NCI-H460 (cell line): ENCODE measurements at places on chromosomes 2 and 18.

- no peak for DNase-seq
These were observed 204.5 kb upstream of the LRATD1 start for GRCh38 chr2:14428056-14428455.

- DNase-seq, result no peak
These were observed 69.5 kb upstream of the PSME4 start for GRCh38 chr2:54040250-54040649.

GRCh38 chr18:34281290-34281689 is 56.6 kb upstream of the NOL4 start:
- no peak for DNase-seq

- DNase-seq, result no peak
These were observed 16.9 kb downstream of the ZNF236 start for GRCh38 chr18:76839086-76839794.

DNA sequence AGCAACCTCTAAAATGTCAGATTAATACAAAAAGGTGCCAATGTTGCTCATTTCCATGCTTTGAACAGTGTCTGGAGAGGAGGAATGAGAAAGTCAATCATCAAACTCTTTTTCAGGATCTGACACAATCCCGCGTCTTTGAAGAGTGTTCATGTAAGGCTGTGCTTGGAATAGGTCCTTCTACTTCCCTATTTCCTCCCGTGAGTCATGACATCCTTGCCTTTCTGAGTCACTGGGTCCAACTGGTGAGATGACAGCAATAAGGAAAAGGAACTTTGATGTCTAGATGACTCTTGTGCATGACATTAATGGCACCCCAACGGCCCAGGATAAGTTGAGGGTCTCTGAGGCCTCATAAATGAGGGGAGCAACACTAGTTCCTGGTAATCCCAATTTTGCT is 109.0 kb upstream of the CELF4 start:
- DNase-seq, result no peak

GRCh38 chr2:42895134-42895790 is 102.9 kb upstream of the HAAO start:
- DNase-seq, result no peak

GRCh38 chr18:55455938-55456337 is 132.1 kb downstream of the TCF4 start:
- no peak for DNase-seq

DNA sequence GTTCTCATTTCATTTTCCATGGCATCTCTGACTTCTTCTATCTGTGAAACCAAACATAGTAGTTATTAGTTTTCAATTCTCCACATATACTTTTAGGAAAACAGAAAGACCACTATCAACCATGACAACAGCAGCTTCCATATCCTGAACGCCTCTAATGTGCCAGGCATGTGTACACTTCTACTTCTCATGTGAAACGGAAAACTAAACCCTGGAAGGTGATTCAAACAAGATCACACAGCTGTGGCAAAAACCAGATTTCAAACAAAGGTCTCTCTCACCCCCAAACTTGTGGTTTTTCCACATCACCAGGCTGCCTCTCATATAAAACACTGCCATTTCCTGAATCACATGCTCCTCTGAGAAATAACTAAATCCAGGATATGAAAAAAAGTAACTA is 41.8 kb downstream of the PTCD3 start:
- DNase-seq, result no peak

GRCh38 chr2:96665083-96665569 is 22.6 kb downstream of the FER1L5 start:
- peak; percentile 83 for DNase-seq

DNA sequence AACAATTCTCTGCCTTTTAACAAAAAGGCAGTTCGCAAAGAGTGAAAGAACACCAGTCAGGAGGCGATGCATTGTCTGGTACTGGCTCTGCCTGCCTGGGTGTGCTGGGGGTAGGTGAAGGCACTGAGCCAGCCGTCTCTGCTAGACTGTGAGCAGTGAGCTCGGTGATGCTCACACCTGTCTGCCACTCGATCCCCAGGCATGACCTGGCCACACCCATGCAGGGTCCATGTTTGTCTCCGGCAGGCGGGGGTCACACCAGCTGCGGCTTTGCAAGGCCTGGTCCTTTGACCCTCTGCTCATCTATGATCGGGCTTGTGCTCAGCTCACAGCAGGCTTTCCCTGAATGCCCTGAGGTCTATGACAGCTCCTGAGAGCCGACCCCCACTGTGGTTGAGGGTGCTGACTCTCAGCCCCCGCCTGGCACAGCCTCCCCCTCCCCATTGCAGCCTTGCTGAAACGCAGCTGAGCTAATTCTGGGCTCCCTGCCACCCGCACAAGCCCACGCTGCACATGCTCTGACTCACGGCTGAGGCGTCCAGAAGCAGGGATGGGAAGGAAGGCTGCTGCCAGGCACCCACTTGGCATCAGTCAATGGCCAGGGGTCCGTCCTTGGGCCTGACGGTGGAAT is 23.7 kb downstream of the CRACDL start:
- no peak for DNase-seq

- no peak for DNase-seq
These were observed 62.0 kb downstream of the SH3YL1 start for GRCh38 chr2:201648-202433.

GRCh38 chr2:15048000-15048399 is 415.5 kb downstream of the LRATD1 start:
- no peak for DNase-seq

GRCh38 chr18:78571831-78572347 is 407.7 kb upstream of the SALL3 start:
- DNase-seq, result no peak

DNA sequence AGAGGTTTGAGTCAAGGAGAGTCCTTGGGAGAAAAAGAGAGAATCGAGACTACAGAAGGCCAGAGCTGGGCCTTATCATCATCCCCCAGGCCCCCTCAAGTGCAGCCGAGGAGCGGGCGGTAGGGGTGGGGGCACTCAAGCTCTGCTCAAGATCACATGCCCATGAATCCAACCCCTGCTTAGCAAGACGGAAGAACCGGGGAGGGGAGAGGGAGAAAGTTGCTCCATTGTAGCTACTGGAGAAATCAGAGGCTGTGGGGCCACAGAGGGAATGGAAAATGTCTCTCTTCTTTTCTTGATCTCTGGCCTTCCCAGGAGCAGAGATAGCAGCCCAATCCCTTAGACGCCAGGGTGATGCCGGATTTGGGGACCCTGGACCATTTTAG is 14.6 kb downstream of the SLC4A3 start:
- DNase-seq, result no peak

DNA sequence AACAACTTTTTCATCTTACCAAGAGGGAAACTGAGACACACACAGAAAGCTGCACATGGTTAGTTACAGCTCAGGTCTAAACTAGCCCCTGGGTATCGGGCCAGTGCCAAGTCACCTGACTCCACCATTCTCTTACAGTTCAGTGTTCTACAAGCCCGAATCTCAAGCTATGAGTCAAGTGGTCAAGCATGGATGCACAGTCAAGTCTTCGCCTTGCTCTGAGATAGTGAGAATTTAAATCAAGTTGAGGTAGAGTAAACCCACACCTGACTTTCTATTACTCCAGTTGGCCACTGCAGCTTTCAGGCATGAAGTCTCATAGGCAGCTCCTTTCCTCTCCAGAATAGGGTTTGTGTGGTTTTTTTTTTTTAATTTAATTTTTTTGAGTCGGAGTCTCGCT is 34.5 kb upstream of the ARL5A start:
- no peak for DNase-seq

GRCh38 chr2:123015186-123015585 is 1009.9 kb upstream of the CNTNAP5 start:
- no peak for DNase-seq

DNA sequence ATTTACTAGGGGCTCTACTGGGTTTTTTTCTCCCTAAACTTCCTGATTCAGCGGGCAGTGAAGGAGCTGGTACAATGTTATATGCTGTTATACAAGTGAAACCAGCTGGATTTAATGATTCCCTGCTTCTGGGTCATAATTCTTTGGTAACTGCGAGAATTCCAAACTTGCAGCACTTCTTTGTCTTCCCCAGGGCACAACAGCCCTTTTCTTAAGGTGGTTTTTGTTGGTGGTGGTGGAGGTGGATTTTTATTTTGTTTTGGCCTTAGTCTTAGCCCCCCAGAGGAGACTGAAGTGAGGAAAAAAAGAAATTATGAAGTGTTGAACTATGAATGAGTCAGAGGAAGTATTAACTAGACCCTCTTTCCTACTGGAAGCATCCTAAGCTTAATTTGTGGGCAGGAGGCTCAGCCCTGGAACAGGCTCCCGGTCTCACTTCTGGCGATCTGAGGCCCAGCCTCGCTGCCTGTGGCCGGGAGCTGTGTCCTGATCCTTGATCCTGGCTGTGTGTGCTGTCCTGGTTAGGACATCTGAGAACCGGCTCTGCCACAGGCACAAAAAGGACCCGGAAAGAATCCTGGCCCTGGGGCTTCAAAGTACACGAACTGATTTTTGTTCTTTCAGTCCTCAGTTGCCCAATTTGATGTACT is 141.9 kb downstream of the LYPD6B start:
- no peak for DNase-seq

- no peak for DNase-seq
These were observed 32.5 kb downstream of the PRKRA start for GRCh38 chr2:178418426-178418825.

DNA sequence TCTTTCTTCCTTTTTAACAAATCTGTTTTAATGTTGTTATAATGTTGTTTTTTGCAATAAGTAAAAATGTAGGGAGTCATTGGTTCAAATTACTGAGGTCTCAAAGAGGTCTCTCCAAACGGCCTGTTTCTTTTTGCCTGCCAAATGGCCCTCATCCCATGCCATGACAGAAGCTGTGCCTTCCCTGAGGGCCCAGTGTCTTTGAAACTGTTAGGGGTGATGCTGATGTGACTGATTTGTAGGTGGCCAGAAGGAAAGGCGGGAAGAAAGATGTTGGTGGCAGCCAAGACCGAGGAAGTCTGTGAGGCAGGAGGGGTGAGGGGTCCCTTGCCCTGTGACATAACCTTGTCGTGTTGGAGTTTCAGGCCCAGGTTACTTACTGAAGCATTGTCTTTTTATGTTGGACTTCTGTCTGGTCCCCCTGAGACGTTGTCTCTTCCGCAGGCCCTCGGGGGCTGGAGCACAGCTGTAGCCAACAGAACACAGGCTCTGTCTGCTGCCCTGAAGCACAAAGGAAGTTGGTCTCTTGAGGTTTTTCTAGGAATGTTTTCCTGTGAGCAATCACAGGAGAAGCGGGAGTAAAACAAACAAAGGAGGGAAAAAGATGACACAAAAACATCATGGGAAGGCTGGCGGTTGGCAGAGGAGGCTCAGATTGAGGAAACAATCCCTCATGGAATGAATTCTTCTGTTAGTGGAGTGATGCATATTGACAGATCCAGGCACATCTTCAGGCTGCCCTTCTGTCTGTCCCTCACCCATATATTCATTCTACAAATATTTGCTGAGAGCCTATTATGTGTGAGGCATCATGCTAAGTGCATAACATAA is 4.9 kb upstream of the ST3GAL5 start:
- DNase-seq, result no peak

DNA sequence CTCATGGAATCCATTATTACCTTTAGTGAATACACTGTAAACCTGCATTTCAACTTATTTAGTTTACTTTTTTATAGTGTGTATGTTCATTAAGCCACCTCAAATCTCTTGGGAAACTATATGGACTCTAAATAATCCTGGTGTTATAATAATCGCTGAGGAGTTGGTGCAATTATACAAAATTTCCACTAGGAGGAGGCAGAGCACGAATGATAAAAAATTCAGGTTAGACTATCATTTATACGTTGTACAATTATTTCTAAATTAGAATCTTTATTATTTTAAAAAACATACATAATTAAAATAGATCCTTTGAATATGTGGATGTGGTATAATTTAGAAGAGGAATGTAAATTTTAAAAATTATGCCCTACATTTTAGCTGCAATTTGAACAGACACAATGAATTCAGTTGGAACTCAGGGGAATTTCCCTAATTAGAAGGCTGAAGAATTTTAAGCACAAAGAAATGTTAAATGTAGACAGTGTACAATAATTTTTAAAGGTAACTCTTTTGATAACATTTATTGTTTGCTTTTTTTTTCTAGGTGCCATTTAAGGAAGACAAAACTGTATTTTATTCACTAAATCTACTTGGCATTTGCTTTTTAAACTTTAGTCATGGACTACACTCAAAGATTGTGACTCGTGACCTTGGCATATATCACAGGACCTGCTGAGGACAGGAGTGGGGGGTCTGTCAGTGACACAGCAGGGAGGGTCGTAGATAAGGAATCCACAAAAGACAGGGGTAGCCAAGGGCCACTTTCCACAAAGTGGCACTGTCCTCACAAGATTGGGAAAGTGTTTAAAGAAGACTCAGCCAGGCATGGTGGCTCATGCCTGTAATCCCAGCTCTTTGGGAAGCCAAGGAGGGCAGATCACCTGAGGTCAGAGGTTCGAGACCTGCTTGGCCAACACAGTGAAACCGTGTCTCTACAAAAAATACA is 45.5 kb downstream of the RAB12 start:
- DNase-seq, result no peak

DNA sequence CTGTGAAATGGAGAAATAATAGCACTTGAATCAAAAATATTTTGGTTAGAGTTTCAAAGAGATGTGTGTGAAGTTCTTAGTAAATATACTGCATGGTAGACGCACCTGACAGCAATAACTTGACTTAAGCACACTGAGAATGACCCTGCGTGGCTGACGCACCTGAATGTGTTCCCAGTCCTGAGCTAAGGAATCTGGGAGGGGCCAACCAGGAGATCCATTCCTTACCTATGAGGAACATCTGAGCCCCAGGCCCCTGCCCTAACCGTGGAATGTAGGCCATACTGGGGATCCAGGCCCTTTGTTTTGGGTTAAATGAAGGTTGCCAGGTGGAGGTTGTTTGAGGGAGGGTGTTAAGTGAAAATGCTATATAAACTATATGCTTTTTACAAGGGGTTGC is 284.4 kb downstream of the RBM43 start:
- no peak for DNase-seq

DNA sequence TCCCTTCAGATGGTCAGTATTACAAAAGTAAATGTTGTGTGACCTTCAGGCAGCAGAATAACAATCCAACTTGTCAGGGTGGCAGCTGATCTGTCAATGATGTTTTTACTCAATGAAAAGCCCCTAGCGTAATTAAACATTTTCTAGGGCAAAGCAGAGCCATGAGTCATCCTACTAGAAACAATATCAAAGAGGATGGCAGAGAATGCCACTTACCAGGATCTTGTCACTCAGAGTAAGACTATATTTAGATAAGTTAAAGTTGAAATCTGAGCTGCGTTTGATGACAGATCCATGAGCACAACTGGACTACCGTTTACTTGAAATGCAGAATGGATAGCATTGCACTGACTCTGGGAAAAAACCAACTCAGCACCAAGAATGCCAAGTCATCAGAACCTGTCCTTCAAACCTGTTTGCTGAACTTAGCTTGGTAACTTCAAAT is 612.6 kb upstream of the ACVR2A start:
- no peak for DNase-seq
